ENCODE measurements at places on chromosomes 12 and 14.
A peak's percentile ranks its signal among the peaks of the same experiment; 100 is the strongest.

GRCh38 chr14:77488558-77488957 lies 10.1 kb downstream of the ISM2 start:
- no peak for DNase-seq

DNA sequence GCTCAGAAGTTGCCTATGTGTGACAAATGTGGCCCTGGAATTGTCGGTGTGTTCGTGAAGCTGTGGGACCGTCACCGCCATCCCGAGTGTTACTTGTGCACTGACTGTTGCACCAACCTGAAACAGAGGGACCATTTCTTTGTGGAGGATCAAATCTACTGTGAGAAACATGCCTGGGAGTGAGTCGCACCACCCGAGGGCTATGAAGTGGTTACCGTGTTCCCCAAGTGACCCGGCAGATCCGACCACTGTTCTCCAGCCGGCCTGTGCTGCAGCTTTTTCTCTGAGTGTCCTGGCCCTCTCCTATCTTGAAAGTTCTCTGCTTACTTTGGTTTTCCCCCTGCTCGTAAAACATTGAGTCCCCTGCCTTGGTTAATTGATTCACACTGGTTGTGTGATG lies 65.3 kb downstream of the VCPKMT start:
- DNase-seq: no peak

GRCh38 chr14:104339361-104339760 lies 201.0 kb downstream of the KIF26A start:
- DNase-seq: no peak

DNA sequence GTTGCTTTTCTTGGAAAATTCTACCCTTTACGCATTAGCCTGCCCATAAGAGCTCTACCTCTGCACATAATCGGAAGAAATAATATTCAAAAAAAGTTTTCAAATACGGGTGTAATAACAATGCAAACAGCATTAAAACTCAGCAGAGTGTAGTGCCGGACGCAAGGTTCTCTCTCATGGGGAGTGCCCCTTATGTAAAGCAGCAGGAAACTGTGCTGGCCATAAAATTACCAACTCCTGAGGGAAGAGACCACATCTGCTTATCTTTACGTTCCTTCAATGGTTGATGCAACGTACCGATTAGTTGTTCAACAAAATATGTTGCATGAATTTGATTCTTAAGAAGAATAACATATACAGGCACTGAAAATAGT lies 118.7 kb upstream of the TMCC3 start:
- no peak for DNase-seq

DNA sequence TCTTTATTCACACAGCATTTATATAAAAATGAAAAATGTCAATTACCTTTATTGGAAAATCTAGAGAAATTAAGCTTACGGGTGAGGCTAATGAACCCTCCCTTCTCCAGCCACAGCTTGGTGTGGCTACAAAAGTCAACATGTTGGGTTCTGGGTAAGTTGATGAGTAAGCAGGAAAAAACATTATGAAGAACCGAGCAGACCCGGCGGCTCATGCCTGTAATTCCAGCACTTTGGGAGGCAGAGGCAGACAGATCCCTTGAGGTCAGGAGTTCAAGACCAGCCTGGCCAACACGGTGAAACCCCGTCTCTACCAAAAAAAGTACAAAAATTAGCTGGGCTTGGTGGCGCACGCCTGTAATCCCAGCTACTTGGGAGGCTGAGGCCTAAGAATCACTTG lies 10.9 kb downstream of the NAA25 start:
- DNase-seq: no peak

- no peak for DNase-seq
Observed at GRCh38 chr14:105588236-105588860, 62.0 kb downstream of the TMEM121 start.

- DNase-seq: peak; percentile 37
Observed at GRCh38 chr12:10235761-10236631, 23.3 kb downstream of the GABARAPL1 start.

- no peak for DNase-seq
Observed at GRCh38 chr12:50242751-50243191, 40.5 kb downstream of the LIMA1 start.

DNA sequence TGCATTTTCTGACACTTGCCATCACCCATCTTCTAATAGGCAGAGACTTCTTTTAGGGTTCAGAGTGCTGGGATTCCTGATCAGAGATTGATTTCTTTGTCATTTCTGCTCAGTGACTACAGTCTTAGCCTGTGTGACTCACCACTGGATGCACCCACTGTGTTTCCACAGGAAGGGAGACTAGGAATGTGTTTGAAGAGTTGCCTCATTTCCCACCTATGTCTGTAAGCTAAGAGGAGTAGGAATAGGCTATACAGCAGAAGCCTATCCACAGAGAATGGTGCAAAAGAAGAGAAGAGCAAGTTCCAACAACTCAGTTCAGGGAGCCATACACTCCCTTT lies 60.2 kb upstream of the ACTN1 start:
- DNase-seq: no peak
